Activated CD4-positive, alpha-beta T cell treated with anti-CD3 and anti-CD28 coated beads, Interleukin-2, amount 10 ng/mL, durations not matched to agents 7 days and 5 days (primary cell): ENCODE measurements at places on chromosomes 4 and X.

GRCh38 chrX:69546417-69546816, 42.3 kb downstream of the NALF2 start:
- DNase-seq, result no peak

- DNase-seq, result no peak
Measured at GRCh38 chrX:119984652-119985051, 41.1 kb upstream of the NKAP start.

DNA sequence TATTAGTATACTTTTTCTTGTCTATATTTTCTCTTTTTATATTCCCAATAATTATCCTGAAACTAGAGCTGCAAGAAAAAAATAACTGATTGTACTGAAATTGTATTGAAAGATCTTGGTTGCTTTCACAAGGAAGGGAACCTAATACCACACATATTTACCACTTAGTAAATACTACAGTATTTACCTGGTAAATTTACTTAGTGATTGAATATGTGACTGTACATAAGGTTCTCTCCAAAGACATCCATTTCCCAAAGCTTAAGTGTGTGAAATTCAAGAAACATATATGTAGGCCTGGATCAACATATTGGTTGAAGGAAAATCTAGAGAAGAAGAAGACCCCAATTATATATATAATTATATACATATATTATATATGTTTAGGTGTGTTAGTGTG, 1272.7 kb downstream of the C4orf33 start:
- no peak for DNase-seq

DNA sequence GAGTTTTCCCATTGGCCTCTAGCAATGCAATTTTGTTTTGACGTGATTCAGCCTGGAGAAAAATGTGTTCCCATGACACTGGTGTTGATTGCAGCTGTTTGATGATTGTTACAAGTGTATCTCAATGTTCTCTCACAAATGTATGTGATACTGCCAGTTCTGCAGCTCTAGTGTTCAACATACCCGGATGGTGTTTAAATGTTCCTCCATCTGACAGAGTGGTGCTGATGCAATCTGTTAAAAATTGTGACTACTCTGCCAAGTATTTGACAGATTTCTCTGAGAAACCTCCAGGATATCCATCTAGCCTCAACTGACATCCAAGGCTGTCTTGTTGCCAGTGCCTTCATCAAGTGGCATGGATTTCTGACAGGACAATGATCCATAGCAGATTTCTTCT, 657.2 kb upstream of the DIAPH2 start:
- no peak for DNase-seq

GRCh38 chr4:107831140-107831539, 6.4 kb downstream of the SGMS2 start:
- no peak for DNase-seq

- no peak for DNase-seq
Measured at GRCh38 chr4:146054676-146055075, 116.1 kb upstream of the ZNF827 start.
